ENCODE measurements at places on chromosomes 2 and 18.

GRCh38 chr2:13480057-13480456 lies 763.3 kb downstream of the TRIB2 start:
- DNase-seq, result no peak

- no peak for DNase-seq
These were observed 7.6 kb upstream of the TRIB2 start for GRCh38 chr2:12709207-12709522.

DNA sequence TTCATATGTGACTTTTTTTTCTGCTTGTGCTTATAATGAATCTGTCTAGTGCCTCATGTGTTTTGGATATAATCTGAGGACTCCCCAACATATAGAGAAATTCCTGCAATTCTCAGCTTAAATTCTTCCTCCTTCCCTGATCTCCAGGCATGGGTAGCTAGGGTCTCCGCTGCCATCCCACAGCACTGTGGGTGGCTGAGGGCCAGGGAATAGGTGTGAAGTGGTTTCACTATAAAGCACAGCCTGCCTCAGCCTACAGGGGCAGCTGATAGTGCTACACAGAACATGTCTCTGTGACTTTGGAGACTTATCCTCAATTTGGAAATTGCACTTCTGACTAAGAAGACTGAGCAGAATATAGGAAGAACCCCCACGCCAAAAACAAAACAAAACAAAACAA lies 137.3 kb upstream of the NABP1 start:
- DNase-seq, result no peak

GRCh38 chr18:57561261-57561660 lies 25.2 kb downstream of the FECH start:
- DNase-seq, result no peak

- no peak for DNase-seq
These were observed 170.1 kb upstream of the THUMPD2 start for GRCh38 chr2:39949131-39949530.

DNA sequence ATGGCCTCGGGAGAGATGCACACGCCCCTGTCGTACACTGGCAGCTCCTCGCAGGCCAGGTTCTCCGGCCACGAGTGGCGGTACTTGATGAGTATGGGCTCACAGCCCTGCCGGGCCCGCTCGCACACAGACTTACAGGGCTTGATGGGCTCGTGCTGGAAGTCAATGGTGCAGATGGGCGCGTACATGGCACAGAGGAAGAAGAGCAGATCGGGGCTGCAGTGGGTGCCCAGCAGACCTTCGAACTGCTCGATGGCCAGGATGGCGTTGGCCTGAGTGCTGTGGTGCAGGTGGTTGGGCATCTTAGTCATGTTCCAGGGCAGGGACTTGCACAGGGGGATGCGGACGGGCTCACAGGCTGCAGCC lies 359 bp downstream of the FRZB start:
- DNase-seq, result no peak

- DNase-seq, result no peak
These were observed 25.5 kb upstream of the SLC1A4 start for GRCh38 chr2:64963719-64964118.

DNA sequence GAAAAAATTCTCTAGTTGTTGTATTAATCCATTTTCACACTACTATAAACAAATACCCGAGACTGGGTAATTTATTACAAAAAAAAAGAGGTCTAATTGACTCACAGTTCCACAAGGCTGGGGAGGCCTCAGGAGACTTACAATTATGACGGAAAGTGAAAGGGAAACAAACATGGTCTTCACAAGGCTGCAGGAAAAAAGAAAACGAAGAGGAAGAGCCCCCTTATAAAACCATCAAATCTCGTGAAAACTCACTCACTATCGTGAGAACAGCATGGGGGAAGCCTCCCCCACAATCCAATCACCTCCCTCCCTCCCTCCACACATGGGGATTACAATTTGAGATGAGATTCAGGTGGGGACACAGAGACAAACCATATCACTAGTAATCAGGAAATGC lies 61.7 kb upstream of the SPTBN1 start:
- no peak for DNase-seq
